Ovary (tissue), 10 donors: ENCODE measurements at places on chromosomes 12 and 14.

DNA sequence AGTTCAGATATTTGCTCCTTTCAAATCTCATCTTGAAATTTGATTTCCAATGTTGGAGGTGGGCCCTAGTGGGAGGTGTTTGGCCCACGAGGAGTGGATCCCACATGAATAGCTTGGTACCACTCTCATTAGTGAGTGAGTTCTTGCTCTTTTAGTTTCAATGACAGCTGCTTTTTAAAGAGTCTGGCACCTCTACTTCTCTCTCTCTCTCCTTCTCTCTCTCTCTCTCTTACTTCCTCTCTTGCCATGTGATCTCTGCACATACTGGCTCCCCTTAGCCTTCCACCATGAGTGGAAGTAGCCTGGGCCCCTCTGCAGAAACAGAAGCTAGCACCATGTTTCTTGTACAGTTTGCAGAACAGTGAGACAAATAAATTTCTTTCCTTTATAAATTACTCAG is 25.1 kb downstream of the GPR65 start:
- H3K27me3 ChIP-seq: no peaks in the 10 kb centered on the region
- H3K27ac ChIP-seq: no peak overlapping the region
- no peak overlapping the region for H3K4me3 ChIP-seq
- DNase-seq: no peak

DNA sequence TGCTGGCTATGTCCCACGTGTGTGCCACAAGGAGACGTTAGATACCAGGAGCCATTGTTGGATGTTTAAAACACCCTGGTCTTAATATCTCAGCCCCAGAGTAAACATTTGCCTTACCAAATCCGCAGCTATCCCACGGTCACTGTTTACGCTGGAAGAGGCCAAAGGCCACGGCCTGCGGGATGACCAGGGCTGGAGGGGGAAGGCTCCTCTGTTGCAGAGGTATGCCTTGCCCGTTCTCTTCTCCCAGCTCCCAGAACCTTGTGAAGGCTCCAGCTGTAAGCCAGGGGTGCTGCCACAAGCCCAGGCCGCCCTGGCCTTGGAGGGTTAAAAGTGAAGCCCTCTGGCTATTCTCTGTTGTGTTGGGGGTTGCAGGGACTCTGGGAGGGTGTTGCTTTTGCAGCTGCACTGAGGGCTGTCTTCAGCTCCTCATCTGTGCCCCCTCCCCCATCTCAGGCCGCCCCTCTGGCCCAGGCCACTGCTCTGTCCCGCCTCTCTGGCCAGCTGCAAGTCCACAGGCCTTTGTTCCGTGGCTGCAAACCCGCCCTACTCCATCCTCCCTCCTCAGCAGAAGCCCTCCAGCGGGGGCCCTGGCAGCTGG is 2.5 kb downstream of the PLEKHG3 start:
- peak; percentile 55 for DNase-seq
- H3K27ac ChIP-seq: peak overlapping the region; percentile 93
- H3K4me1 ChIP-seq: peaks cover 35% of the 10 kb centered on the region
- no peaks in the 10 kb centered on the region for H3K27me3 ChIP-seq
- peak overlapping the region; percentile 13 for H3K4me3 ChIP-seq
- H3K36me3 ChIP-seq: no peaks in the 10 kb centered on the region

GRCh38 chr14:82009076-82009475 is 475.4 kb upstream of the SEL1L start:
- DNase-seq: no peak
- no peak overlapping the region for H3K4me3 ChIP-seq
- no peak overlapping the region for H3K27ac ChIP-seq
- no peaks in the 10 kb centered on the region for H3K27me3 ChIP-seq
- H3K4me1 ChIP-seq: no peaks in the 10 kb centered on the region

GRCh38 chr12:21541773-21542172 is 15.7 kb downstream of the SPX start:
- no peak overlapping the region for H3K27ac ChIP-seq
- no peaks in the 10 kb centered on the region for H3K27me3 ChIP-seq
- H3K4me3 ChIP-seq: no peak overlapping the region
- no peaks in the 10 kb centered on the region for H3K4me1 ChIP-seq
- no peaks in the 10 kb centered on the region for H3K36me3 ChIP-seq
- DNase-seq: no peak

DNA sequence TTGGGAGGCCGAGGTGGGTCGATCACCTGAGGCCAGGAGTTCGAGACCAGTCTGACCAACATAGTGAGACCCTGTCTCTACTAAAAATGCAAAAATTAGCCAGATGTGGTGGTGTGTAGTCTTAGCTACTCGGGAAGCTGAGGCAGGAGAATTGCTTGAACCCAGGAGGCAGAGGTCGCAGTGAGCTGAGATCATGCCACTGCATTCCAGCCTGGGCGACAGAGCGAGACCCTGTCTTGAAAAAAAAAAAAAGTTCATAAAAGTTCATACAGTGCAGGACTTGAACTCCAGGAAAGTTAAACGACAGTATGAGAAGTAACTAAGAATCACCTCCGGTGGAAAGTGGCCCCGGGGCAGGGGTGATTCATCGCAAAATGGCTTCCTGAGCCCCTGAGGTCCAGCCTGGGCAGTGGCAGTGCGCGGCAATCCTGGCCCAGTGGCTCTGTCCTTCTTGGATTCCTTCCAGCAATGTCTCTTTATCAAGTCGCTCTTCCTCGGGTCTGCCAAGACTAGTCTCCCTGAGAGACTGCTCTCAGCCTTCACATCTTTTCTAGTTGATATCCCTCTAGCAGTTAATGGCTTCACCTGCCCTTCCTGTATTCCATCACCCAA is 16.7 kb upstream of the MAP1LC3B2 start:
- no peak for DNase-seq
- peaks cover 10% of the 10 kb centered on the region for H3K4me1 ChIP-seq
- no peaks in the 10 kb centered on the region for H3K36me3 ChIP-seq
- H3K4me3 ChIP-seq: no peak overlapping the region
- no peak overlapping the region for H3K27ac ChIP-seq
- no peaks in the 10 kb centered on the region for H3K27me3 ChIP-seq
